ENCODE measurements at places on chromosomes 11 and 22.

- no peak for DNase-seq
Measured at GRCh38 chr11:56396047-56396446, 16.4 kb upstream of the OR5AL1 start.

GRCh38 chr11:119298726-119299125, 18.2 kb downstream of the MCAM start:
- no peak for DNase-seq

GRCh38 chr11:91239359-91239758, 985.3 kb upstream of the FAT3 start:
- DNase-seq: no peak

DNA sequence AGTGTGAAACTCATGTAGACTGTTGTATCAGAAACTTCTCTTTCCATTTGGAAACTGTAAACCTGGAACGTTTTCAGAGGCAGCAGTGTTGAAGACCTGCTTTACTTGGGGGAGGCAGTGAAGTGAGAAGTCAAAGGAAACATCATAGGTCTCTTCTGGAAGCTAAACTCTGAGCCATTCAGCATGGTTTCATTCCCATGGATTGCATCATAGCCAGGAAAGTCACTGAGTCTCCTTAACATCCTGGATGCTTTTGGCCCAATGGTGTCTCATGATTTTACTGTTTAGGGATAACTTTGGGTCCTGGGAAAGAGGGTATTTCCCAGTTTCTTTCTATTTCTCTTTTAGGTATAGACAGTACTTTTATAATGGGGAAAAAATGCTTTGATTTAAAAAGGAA, 153.2 kb upstream of the E2F8 start:
- DNase-seq: no peak

DNA sequence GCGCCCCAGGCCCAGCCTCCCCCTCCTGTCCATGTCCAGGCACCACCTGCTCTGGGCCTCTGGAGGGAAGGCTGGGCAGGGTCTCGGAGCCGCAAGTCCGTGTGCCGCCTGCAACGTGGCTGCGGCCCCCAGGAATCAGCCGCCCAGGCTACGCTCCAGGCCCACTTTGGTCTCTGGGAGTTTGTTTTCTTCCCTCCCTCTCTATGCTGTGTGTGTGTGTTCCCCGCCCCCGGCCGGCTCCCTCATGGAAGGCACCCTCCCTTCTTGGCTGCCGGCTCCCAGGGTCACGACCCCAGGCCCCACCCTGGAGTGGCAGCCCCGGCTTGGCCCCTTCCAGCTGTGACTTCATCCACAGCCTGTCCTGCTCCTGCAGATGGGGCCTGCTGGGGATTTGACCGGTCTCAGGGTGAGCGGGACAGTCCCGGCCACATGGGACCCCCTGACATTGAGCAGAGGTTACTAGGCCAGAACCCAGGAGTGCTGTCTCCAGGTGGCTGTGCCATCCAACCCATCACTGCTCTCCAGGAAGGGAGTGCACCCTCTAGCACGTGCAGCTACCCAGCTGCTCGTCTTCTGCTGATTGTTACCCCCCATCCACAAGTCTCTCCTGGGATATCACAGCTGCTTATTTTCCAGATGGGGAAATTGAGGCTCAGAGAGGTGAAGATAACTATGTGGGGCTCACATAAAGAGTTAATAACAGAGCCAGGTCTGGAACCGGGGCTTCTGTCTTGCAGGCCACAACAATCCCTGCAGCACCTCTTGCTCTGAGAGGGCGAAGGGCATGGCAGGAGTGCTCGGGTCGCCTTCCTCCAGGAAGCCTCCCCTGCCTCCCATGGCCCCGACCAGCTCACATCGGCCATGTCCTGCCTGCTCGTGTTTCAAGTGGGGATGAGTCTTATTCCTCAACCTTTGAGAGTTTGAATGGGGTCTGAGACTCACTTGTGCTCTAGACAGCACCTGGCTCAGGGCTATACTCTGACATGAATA, 2.8 kb upstream of the LIF start:
- no peak for DNase-seq

DNA sequence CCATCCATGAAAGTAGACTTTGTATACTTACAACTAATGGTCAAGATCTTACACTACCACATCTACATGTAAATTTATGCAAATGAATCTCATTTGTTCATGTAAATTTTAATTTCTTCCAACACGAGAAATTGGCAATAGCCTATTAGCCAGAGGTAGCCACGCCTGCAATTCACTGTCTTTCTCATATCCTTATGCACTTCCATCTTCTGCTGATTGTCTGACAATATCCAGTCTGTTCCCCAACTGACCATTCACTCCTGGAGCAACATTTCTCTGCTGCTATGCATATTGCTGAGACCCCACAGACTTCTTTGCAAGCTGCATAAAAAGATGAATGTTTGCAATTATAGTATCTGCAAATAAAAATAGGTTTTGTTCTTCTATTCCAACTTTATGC, 2.5 kb downstream of the NNMT start:
- no peak for DNase-seq

DNA sequence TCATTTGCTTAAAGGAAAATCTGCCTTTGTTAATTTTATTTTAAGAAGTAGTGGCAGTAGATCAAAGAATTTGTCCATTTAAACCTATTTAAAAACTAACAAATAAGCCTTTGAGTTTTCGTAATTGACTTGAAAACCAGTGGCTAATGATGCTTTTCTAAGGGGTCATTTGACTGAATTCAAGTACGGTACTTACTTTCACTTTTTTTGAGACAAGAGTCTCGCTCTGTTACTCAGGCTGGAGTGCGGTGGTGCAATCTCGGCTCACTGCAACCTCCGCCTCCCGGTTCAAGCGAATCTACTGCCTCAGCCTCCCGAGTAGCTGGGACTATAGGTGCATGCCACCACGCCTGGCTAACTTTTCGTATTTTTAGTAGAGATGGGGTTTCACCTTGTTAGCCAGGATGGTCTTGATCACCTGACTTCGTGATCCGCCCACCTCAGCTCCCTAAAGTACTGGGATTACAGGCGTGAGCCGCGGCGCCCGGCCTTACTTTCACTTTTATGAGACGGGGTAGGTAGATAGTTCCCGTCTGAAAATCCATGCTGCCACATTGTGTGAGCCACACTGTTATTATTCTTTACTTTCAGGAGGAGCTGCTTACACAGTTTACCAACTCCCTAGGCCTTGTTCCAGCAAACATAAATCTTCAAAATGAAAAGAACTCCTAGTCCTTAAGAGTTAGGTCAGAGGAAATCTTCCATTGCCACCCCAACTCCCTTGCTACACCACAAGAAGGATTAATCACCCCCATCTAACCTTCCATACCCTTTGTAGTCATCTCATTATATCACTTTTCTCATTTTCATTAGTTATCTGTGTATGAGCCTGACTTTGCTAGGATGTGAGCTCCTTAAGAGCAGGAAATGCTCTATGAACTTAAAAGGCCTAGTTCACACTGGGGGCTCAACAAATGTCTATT, 926.6 kb upstream of the CCDC90B start:
- DNase-seq: no peak

DNA sequence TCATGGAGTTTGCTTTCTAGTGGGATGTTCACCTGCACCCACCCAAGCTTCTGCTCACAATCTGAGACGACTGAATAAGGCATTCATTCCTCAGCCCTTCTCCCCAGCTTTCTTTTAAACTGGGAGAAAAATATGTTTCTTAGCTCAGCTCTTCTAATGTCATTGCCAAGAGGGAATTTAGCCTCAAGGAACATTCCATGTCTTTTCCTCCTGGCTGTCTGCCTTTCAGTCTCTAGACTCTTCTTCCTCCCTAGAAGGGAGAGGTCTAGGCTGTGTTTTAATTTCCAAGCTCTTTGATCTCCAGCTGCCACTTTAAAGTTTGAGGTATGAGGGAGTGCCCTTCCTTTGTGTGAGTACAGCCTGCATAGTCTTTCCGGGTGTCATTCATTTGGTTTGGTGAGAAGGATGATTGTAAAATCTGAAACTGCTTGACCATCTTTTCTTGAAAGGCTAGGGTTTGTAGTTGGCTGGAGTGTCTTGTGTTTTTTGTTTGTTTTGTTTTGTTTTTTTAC, 11.7 kb upstream of the HTATIP2 start:
- no peak for DNase-seq

GRCh38 chr11:27720277-27720830, 20.1 kb upstream of the BDNF start:
- no peak for DNase-seq

GRCh38 chr11:23574149-23574548, 713.9 kb upstream of the CCDC179 start:
- no peak for DNase-seq

GRCh38 chr11:10197091-10197490, 96.9 kb downstream of the SBF2 start:
- DNase-seq: no peak

- DNase-seq: no peak
Measured at GRCh38 chr11:47375020-47375419, 3.3 kb downstream of the SPI1 start.

- no peak for DNase-seq
Measured at GRCh38 chr11:75023446-75024067, 34.8 kb downstream of the NEU3 start.

DNA sequence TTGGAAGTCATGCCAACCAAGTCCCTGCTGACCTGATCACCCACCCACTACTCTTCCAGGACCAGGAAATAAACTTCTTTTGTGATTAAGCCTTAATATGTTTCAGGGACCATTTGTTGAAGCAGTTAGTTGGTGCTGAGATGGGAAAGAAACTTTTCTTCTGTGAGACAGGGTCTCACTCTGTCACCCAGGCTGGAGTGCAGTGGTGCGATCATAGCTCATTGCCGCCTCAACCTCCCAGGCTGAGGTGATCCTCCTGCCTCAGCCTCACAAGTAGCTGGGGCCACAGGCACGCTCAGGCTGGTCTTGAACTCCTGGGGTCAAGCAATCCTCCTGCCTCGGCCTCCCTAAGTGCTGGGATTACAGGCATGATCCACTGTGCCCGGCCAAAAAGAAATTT, 10.6 kb downstream of the SUSD2 start:
- DNase-seq: no peak

DNA sequence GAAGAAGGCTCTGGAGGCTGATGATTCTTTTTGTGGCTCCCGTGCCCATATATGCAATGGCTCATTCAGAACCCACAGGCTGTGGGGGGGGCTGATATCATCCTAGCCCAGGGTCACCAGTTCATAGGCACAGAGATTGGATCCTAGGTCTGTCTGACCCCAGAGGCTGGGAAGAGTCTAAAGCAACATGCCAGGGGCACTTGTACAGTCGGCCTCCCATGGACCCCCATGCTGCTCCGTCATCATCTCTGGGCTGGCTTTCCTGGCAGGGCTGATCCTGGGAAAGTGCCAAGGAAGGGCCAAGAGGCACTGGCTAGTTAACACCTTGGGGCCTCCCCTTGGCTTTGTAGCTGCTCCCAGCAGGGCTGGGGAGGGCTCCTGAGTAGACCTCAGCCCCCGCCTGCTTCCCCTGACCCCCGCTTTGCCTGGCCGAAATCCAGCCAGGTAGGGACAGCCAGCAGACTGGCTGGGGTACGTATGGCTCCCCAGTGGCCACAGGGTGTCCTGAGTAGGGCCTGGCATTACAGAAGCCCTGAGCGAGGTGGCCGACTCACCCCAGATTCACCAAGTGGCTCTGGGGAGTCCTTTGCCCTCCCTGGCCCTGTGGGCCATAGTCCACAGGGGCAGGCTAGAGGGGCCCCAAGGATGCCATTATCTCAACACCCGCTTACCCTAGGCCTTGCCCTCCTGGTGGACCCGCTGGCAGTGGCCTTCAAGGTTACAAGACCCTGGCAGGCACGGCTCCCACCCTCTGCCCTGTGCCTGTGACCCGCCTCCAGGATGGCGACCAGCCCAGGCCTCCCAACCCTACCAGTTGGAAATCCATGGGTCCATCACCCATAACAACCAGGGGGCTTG, 22.5 kb downstream of the FADS3 start:
- DNase-seq: no peak

- no peak for DNase-seq
Measured at GRCh38 chr11:2140411-2141400, 1.5 kb upstream of the IGF2 start.

- DNase-seq: no peak
Measured at GRCh38 chr22:36471341-36471821, 10.1 kb downstream of the TXN2 start.

DNA sequence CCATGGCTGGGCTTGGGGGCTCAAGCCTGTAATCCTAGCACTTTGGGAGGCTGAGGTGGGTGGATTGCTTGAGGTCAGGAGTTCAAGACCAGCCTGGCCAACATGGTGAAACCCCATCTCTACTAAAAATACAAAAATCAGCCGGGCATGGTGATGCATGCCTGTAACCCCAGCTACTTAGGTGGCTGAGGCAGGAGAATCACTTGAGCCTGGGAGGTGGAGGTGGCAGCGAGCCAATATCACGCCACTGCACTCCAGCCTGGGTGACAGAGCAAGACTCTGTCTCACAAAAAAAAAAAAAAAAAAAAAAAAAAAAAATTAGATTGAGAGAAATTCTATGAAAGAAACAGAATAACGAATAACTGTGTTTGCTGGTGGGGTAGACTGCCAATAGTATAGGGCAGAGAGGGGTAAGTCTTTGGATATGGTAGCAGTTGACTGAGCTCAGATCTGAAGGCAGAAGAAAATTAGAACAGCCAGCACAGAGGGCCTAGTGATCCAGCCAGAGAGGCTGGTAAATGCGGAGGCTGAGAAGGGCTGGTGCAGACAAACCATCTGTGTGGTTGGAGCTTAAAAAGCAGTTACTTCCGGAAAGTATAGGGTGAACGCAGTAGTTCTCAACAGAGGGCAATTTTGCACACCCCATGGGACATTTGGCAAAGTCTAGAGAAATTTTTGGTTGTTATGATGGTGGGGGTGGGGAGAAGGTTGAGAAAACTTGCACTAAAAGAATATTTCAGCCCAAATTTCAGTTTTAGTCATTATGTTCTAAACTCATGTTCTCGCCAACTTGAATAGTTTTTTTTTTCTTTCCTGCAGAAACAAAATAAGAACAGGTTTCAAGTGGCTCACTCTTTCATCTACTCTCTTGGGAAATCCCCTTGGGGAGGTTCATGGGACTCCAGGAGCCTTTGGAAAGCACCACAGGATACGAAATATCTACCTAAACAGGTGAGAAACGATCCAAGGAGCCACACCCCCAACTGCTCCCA, 1.6 kb upstream of the HORMAD2 start:
- no peak for DNase-seq

GRCh38 chr22:45240104-45240809, 437 bp downstream of the KIAA0930 start:
- DNase-seq: no peak

GRCh38 chr22:49827853-49828598, at the start of gene BRD1:
Gene BRD1 (minus strand): TSS chr22:49827873. CDS start chr22:49824317, 3,556 bp downstream.
- DNase-seq: no peak

- no peak for DNase-seq
Measured at GRCh38 chr22:41184679-41185078, 20.4 kb upstream of the L3MBTL2 start.

GRCh38 chr22:50620593-50621355, 7.2 kb downstream of the ARSA start:
- no peak for DNase-seq

GRCh38 chr11:111378861-111379601, at the start of gene POU2AF1:
Gene POU2AF1 (minus strand): TSS chr11:111379275. CDS start chr11:111379177, 98 bp downstream.
- DNase-seq: no peak

- DNase-seq: no peak
Measured at GRCh38 chr22:38879108-38879729, 7.2 kb upstream of the CBX6 start.

Data from NCI-H187 treated with DMSO at 0.1 percent for 48 hours (cell line).